Stimulated activated CD4-positive, alpha-beta T cell treated with anti-CD3 and anti-CD28 coated beads, TNF-alpha, amount 100 ng/mL, for 48 hours (primary cell): ENCODE measurements at places on chromosomes 4 and X.

DNA sequence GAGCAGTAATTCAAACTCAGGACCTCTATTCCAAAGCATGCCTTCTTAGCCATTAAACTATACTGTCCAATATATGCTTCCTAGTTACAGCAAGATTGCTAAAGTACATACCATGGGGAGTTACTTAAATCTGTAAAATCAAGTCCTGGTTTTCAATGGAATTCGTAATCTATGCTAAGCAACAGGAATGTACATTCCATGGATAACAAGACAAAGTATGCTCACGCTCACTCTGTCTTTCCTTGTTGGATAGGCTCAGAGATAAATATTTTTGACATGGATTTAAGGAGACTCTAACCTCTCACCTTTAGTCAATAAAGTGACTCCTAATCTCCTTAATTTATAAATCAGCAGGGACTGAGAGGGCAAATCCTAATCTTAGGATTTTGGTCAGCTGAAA lies 47.3 kb upstream of the STK26 start:
- no peak for DNase-seq

- DNase-seq, result no peak
Observed at GRCh38 chrX:39367416-39367815, 566.2 kb downstream of the MID1IP1 start.

- DNase-seq, result no peak
Observed at GRCh38 chr4:5710065-5710960, 688 bp upstream of the EVC start.

- no peak for DNase-seq
Observed at GRCh38 chr4:25307596-25307995, 5.0 kb upstream of the ZCCHC4 start.

DNA sequence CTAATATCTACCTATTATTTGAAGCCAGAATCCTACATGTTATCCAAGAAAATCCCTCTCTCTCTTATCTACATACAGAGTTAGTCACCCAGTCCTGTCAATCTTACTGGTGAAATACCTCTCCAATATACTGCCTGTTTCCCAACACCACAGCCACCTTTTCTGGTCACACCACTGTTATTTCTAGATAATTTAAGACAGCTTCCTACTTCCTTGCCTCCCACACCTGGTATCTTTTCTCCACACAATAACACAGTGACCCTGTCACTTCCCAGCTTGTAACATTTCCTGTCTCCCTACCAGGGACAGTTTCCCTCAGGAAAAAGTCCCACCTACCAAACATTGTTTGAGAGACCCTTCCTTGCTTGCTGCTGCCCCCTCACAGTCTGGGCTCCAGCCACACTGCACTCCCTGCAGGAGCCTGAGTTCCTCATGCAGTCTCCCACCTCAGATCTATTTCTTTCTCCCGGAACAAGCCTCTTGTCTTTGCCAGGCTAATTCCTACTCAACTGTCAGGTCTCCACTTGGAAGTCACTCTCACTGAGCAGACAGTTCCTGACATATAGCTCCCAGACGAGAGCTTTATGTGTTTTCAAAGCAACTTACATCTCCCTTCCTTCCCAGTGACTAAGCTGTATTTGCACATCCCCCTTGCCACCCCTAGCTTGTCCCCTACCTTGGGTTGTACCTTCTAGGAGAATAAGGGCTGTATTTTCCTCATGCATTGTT lies 73.6 kb upstream of the QRFPR start:
- DNase-seq, result no peak

GRCh38 chrX:71252221-71252620 lies 1.7 kb downstream of the ZMYM3 start:
- DNase-seq, result no peak

- DNase-seq, result no peak
Observed at GRCh38 chrX:9700555-9700954, 65.1 kb downstream of the GPR143 start.

- no peak for DNase-seq
Observed at GRCh38 chrX:48927736-48928382, 9.0 kb upstream of the PIM2 start.
